ENCODE measurements at places on chromosomes 3 and 15. TPM values are rescaled to one million over a fixed set of nuclear protein-coding genes. Genes with fewer than 3 reads are reported as not detected.

GRCh38 chr3:114213627-114214541, 23.5 kb downstream of the ZNF80 start:
- DNase-seq, result peak; percentile 28

DNA sequence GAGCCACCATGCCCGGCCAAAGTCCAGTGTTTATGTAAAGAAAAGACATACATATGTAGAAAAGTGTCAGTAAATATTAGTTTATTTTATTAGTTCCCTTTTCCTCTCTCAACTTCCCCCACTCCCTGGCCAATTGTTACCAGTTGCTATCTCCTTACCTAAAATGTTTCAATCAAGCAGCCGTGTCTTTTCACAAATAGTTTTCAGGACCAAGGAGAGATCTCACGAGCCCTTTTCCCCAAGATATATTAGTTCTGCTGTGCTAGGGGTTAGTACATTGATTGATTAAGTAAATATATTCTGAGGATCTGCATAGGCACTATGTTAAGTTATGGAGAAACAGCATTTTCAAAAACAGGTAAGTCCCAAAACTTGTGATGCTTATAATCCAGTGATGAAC, 87.4 kb downstream of the ZIC4 start:
- DNase-seq, result no peak

- no peak for DNase-seq
Observed at GRCh38 chr3:3355442-3355841, 176.0 kb upstream of the CRBN start.

- no peak for DNase-seq
Observed at GRCh38 chr3:36988356-36988755, 4.6 kb downstream of the EPM2AIP1 start.

DNA sequence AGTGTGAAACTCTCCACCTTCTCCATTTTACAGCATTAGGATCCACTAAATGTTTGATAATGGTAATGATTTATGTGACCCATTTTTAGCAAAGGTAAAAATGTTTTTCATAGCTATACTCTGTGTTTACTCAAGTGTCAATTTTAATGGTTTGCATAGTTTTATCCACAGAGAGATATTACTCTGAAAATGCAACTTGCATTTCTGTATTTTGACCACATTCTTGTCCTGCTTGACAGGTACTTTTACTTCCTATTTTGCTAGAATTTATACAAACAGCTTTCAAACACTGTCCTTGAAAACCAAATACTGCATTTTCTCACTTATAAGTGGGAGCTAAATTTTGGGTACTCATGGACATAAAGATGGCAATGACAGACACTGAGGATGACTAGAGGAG, 62.9 kb downstream of the SERPINI1 start:
- no peak for DNase-seq

DNA sequence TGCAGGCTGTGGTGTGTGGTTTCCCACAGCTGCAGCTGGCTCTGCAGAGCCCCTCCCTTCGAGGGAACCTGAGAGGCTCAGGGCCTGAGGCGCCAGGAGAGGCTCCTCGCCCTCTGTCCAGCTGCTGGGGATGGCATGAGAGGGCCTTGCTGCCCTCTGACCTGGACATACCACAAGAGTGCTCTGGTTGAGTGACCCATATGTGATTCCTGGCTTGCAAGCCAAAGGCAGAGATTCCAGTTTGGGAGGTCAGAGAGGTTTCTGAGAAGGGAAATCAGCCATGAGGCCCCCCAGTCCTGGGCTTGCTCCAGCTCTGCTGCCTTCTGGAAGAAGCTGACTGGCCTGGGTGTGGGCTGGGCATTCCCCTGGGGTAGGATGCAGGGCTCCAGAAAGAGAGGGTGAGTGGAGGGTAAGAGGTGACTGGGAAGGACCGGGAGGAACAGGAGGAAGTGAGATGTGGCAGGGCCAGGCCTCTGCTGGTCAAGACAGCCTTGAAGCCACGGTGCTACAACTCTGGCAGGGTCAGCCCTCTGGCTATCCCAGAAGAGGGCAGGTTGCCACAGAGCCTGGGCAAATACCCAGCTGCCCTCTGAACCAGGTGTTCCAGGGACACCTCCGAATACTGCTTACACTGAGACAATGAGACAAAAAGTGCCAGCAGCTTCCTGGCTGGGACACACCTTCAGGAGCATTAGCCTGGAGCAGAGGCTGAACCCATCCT, 16.0 kb upstream of the SRP14 start:
- no peak for DNase-seq

DNA sequence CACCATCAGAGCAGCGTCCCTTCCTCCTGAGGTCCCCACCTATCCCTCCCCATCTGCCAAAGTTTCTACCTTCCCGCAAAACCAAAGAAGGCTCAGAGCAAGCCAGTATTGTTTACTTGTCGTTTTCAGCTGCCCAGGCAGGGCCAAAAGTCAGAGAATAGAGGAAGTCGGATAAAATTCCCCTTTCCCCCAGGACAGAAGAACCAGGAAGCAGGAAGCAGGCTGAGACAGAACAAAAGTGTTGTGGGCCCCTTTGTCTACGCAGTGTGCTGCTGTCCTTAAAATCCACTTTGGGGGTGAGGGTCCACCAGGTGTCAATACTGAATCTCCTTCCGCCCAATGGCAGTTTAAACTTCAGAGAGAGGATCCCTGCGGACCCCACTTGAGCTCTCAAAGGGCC, 18.5 kb upstream of the RPL32 start:
- DNase-seq, result no peak

GRCh38 chr15:48032911-48033310, 87.9 kb upstream of the SLC24A5 start:
- DNase-seq, result no peak

DNA sequence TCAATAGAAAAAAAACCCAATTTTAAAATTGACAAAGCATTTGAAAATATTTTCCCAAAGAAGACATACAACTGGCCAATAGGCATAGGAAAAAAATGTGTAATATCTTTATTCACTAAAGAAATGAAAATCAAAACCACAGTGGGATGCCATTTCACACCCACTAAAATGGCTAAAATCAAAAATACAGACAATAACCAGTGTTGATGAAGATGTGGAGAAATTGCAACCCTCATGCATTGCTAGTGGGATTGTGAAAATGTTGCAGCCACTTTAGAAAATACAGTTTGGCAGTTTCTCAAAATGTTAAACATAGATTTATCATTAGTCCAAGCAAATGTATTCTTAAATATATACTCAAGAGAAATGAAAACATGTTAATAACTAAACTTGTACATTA, 315.1 kb upstream of the GPR149 start:
- no peak for DNase-seq

DNA sequence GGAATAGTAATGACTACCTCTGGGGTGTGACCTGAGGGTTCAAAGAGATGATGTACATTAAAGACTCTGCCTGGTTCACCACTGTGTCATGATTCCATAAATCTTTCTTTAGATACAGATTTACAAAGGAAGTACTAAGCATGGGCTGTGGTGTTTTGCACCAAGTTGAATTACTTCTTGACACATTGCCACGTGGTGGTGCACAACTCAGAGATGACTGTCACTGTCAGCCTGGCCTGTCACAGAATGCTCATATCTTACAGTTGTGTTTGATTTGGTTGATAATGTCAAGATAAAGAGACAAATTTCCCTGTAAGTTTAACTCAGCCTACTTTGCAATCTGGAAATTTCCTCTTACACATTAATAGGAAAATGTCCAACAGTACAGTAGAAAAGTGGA, 3.2 kb downstream of the CTDSPL start:
- no peak for DNase-seq

DNA sequence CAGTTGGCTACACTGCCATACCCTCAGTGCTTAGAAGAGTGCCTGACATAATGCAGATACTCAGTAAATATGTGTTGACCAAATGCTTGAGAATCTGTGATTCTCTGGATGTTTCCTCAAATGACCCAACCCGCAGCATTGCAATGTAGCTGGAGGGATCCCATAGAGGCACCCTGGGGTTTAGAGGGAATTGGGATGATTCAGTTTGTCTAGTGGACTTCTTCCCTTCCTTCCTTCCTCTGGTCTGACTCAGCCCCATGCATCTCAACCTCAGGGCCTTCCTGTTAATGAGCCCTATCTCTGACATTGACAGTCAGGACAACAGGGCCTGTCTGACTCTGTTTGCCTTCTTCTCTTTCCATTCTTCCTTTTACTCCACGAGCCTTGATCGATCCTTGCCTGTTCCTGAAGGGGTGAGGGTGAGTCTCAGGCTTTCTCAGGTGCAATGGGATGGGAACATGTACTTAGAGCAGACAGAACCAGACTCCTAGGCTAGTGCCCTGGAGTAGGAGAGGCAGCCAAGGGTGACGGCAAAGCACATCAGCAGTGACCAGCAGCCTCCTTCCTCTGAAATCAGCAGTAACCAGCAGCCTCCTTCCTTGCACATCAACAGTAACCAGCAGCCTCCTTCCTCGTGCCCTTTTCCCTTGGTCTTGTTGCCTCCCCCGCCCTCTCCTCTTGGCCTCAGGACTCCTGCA, 78.2 kb downstream of the DGKG start:
- DNase-seq, result no peak

DNA sequence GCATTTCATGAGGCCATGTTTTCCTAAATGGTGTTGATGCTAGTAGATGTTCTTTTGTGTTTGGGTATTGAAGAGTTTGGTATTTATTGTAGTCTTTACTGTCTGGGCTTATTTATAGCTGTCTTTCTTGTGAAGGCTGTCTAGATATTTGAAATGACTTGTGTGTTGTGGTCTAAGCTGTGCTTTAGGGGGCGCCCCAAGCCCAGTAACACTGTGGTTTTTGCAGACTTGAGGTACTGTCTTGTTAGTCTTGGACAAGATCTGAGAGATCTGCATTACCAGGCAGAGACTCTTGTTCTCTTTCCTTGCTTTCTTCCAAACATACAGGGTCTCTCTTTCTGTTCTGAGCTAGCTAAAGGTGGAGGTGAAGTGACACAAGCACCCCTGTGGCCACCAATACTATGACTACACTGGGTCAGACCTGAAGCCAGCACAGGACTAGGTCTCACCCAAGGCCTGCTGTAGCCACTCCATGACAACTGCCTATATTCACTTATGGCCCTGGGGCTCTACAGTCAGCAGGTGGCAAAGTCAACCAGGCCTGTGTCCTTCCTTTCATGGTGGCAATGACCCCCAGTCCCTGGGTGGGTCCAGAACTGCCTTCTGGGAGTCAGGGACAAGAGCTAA, 152.1 kb upstream of the TBC1D5 start:
- peak; percentile 3 for DNase-seq

ATP13A5 gene
- not detected for polyA plus RNA-seq

GALNT15 gene
- 1.7 TPM for polyA plus RNA-seq

STRIT1 gene
- 1.8 TPM for polyA plus RNA-seq

DNAH12 gene
- polyA plus RNA-seq, result 1.1 TPM

ADCY5 gene
- 12.2 TPM for polyA plus RNA-seq

Data from right renal pelvis (tissue), 4 donors.